AG08396 (cell line): ENCODE measurements at places on chromosomes 7 and 10.

DNA sequence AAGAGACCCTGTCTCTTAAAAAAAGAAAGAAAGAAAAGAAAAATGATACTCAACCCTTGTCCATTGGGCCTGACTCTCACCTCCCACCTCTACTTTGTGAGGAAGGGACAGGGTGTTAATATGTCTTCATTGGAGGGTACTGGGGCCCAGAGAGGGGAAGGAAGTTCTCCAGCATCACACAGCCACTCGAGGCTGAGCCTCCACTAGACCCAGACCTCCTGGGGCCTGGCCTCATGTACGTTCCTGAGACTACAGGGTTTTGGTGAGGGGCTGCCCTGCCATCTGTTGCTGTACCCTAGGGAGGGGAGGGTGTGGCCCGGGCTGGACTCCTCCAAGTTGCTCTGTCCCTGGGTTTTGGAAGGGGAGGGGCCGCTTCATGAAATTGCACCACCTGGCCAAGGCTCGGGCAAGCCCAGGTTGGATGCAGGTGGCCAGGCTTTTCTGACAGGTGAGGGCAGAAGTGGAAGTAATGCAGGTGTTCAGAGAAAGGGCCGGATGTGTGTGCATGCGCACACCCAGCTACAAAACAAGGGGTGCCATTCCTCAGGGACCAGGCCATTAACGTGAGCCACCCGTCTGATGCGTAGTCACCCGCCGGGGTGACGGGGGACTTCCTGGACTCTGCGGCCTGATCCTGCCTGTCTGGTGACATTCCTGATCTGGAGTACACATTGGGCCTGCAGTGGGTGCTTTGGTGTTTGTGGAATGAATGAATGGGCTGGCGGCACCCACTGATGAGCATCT, 21.7 kb downstream of the GTF2IRD1 start:
- no peak for DNase-seq

- no peak for DNase-seq
These were observed 86.5 kb upstream of the CELF2 start for GRCh38 chr10:10930979-10931743.

GRCh38 chr10:125030567-125031197, 88.8 kb downstream of the ZRANB1 start:
- no peak for DNase-seq

- no peak for DNase-seq
These were observed 4.7 kb upstream of the HIP1 start for GRCh38 chr7:75743455-75743859.

DNA sequence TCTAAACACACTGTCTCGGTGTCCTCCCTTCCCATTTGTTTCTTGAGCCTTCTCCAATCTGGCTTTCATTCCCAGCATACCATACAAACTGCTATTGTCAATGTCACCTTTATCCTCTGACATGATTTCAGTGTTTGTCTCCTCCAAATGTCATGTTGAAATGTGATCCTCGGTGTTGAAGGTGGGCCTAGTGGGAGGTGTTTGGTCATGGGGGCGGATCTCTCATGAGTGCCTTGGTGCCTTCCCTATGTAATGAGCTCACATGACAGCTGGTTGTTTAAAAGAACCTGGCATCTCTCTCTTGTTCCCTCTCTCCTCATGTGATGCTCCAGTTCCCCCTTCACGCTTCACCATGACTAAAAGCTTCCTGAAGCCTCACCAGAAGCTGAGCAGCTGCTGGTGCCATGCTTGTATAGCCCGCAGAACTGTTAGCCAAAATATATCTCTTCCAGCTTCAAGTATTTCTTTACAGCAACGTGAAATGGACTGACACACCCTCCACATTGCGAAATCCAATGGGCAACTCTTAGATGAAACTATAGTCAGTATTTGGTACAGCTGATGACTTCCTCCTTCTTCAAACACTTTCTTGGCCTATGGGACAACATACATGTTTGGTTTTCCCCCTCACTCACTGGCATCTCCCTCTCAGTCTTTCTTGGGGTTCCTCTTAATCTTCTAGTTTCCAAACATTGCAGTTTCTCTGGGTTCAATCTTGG, 27.8 kb downstream of the RNLS start:
- no peak for DNase-seq

GRCh38 chr10:75597773-75598440, 166.5 kb downstream of the LRMDA start:
- no peak for DNase-seq
